ENCODE measurements at places on chromosomes 2 and 18.

DNA sequence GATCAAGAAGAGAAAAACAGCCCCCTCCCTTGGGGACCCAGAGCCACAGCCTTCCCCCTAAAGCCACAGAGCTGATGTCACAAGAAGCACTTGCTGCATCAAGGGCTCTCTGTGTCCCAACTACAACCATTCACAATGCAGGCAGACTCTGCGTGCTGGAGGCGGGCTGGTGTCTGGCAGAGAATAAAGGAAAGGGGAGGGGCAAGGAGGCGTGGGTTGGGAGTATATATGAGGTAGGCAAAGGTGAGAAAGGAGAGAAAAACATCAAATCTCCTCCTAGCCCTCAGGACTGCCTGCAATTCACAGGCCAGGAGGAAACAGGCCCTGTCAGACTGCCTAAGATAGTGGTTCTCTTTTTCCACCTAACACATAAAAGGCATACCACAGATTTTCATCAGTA is 48.8 kb upstream of the IHH start:
- peak; percentile 11 for DNase-seq

- DNase-seq: peak; percentile 72
Observed at GRCh38 chr18:3062798-3063680, 50.1 kb upstream of the LPIN2 start.

DNA sequence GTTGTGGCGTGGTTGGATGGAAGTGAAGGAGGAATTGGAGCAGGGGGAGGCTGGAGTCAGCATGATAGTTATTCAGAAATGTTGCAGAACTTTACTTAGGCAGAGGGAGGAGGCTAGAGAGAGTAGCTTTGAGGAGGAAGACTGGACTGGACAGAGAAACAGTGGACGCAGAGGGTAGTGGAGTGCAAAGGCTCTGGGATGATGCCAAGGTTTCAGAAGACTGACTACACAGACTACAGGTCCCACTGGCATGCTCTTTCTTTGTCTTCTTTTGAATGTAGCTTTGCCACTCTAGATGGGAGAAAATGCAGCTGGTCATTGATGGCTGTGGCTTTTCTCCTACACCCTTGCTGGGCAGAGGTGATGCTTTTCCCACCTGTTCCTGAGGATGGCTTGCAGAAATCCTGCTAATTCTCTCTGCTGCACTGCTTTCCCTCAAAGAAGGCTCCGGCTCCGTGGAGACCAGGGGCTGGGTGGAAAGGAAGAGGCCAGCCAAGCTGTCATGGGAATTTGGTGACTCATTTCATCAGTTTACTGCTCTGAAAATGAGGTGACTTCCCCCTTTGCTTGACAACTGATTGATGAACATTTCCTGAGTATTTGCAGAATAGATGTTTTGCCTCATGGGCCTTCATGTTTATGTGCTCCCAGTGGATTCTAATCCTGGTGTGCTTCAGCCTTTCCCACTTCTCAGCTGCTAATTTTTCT is 42.4 kb downstream of the MEIS1 start:
- no peak for DNase-seq

DNA sequence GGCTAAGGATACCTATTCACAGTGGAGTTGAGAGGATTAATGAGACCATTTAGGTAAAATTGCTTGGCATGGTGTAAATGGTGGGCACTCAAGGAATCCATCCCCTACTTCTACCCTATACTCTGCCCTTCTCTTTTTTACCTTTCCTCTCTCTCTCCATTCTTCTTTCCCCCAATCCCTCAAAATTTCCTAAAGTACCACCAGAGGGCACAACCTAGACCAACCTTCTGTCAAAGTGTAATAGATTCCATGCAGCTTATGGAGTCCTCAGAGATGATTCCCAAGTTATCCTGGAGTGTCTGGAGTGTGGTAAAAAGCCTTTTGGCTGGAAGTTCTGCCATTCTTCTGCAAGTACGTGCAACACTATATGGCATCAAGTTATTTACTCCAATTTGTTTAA is 33.0 kb upstream of the CCDC195 start:
- DNase-seq: no peak

- DNase-seq: no peak
Observed at GRCh38 chr2:2950403-2950952, 427.1 kb downstream of the EIPR1 start.

DNA sequence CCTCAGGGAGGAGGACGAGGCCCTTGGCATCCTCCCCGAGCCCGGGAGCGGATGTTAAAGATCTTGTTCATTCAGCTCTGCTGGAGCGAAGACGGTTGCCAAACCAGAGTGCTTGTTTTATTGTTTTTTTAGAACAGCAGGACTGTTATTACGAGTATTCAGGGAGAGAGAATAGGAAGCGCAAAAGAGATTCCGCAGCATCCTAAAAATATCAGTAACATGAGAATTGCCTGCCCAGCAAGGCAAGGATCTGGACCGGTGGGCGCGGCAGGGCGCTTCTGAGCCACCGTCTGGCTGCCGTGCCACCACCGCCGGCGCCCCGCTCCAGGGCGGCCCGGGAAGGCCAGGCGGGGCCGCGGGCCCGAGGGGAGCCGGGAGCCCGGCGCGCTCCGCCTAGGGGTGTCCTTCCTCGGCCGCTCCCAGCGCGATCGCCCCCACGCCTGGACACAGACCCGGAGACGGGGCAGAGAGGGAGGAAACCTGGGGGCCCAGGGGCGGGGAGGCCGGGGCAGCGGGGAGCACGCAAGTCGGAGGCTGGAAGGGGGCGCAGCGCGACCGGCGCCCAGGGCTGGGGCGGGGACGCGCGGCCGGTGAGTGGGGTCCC is 843 bp downstream of the CYS1 start:
- peak; percentile 19 for DNase-seq

DNA sequence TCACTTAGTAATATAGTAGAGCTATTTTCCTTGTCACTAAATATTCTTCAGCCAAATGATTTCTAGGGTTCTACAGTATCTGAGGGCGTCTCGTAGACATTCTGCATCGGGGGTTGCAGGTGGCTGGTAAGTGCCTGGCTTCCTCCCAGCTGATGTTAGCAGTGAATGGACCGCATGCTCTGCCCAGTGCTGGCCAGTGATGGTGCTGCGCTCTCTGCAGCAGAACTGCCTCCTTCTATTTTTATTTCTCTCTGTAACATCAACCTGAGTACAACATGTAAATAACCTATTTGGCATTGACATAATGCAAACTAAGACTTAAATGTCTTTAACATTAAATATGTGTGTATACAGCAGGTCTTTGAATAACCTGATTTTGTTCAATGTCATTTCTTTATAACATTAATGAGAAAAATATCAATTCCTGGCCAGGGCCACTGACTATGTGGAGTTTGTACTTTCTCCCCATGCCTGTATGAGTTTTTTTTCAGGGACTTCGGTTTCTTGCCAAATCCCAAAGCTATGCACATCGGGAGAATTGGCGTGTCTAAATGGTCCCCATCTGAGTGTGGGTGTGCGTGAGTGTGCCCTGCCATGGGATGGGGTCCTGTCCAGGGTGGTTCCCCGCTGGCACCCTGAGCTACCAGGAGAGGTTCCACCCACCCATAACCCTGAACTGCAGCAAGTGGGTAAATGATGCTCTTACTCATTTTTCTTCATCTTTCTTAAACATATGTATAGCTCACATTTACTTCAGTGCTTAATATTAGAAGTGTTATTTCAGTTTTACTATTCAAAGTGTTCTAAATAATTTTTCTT is 278.2 kb upstream of the EPAS1 start:
- DNase-seq: no peak
